ENCODE measurements at places on chromosomes 6 and 20. TPM values are rescaled to one million over a fixed set of nuclear protein-coding genes. Genes with fewer than 3 reads are reported as not detected.

GRCh38 chr20:17504898-17505635, 26.1 kb downstream of the BFSP1 start:
- peak; percentile 80 for DNase-seq

GRCh38 chr6:139091826-139092225, 43.1 kb upstream of the HECA start:
- no peak for DNase-seq

DNA sequence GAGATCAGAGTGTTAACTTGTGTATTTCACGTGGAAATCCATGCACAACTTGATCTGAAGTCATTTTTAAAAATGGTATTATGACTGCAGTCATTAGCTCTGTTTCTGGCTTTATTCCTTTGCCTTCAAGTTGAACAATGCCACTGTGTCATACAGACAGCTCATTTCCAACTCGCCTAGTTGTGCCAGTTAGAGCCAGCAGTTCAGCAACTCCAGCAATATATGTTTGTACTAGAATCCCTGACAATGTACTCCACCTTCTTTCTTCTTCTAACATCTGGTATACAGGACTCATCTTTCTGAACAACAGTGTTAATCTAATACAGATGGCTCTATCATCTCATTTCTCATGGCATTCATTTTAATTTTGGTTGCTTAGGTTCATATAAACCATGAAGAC, 418.3 kb upstream of the POU3F2 start:
- DNase-seq = no peak

DNA sequence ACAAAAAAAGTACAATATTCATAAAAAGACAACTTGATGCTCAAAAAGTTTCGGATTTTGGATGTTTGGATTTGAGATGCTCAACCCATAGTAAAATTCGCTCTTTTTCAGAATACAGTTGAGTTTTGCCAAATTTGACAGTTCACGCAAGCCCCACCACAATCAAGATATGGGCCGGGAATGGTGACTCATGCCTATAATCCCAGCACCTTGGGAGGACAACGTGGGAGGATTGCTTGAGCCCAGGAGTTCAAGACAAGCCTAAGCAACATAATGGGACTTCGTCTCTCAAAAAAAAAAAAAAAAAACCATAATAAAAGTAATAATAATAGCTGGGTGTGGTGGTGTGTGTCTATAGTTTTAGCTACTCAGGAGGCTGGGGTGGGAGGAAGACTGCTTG, 51.3 kb downstream of the PHF20 start:
- no peak for DNase-seq

MYT1 gene
- total RNA-seq = 1.0 TPM

All from CD4-positive, alpha-beta T cell (primary cell).